ENCODE measurements at places on chromosomes 11 and 22.

GRCh38 chr11:64934682-64935358 is 873 bp downstream of the GPHA2 start:
- no peak for DNase-seq

DNA sequence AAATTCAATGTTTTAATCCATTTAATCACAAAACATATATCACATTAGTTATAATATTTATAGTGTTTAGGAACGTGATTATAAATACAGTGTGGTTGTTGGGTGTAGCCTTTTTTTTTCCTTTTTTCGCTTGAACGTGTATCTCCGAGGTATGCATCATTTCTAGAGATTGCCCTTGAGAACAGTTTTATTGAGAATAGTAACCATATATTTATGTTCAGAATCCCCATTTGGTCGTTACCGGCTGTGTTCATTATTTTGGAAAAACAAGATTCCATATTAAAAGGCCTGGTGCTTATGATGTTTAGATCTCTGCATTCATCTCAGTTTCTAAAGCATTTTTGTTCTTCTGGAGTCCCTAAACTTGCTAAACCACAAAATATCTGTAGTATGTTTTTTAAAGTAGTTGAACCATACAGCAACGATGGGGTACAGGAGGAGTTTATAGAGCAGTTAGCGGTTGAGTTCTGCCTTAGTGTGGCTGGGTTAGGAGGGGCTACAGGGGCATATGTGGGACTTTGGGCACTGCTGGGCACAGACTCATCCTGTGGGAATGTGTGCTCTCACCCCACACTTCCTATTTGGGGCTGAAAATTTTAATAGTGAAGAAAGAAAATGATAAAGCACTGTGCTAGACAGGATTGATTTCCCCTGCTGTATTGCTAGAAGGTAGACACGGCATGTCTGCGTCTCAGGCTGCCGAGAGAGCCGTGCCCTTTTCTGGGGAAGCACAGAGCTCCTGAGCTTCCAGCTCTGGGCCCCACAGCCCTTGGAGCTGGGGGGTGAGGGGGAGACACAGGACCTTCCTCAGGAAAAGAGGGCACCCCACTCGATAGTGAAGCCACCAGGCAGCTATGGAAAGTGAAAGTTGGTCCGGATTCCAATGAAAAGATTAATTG is 81.5 kb upstream of the PPARA start:
- DNase-seq, result no peak

- no peak for DNase-seq
Measured at GRCh38 chr11:99535819-99536218, 515.1 kb downstream of the CNTN5 start.

DNA sequence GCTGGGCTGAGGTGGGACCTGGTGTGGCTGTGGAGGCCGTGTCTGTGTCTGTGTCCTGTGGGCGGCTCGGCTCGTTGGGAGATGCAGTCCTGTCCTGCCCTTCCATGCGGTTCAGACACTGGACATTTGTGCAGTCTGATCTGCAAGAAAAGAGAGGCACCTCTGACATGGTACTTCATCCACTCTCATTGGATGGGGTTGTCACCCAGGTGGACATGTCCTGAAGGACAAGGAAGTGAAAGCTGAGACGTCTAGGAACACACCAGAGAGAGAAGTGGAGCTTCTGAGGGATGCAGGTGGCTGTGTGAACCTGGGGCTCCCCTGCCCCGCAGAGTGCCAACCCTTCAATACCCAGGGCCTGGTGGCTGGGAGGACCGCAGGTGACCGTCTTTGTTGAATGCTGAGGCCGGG is 18.4 kb downstream of the TBX1 start:
- DNase-seq, result no peak

DNA sequence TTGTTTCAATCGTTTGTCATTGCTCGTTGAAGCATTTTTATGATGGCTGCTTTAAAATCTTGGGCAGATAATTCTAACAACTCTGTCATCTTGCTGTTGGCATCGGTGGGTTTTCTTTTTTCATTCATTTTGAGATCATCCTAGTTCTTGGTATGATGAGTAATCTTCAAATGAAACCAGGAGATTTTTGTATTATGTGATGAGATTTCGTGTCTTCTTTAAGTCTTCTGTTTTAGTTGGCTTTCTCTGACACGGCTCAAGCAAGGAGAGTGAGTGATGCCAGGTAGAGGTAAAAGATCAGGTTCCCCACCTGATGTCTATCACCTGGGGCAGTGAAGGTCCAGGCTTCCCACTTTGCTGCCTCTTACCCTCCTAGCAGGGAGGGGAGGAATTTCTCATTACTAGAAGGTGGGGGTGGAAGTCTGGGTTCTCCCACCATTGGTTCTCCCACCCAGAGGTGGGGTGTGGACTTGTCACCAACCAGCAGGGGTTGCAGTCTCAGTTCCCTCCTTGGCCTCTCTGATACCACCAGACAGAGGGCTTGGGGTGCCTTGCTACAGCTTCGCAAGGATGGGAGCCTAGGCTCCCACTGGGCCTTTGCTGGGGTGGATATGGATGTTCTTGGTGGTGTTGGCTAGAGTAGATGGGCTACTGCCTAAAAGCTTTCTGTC is 12.9 kb downstream of the CDC45 start:
- DNase-seq, result no peak

GRCh38 chr22:48834404-48834803 is 993.3 kb downstream of the BRD1 start:
- DNase-seq, result no peak

DNA sequence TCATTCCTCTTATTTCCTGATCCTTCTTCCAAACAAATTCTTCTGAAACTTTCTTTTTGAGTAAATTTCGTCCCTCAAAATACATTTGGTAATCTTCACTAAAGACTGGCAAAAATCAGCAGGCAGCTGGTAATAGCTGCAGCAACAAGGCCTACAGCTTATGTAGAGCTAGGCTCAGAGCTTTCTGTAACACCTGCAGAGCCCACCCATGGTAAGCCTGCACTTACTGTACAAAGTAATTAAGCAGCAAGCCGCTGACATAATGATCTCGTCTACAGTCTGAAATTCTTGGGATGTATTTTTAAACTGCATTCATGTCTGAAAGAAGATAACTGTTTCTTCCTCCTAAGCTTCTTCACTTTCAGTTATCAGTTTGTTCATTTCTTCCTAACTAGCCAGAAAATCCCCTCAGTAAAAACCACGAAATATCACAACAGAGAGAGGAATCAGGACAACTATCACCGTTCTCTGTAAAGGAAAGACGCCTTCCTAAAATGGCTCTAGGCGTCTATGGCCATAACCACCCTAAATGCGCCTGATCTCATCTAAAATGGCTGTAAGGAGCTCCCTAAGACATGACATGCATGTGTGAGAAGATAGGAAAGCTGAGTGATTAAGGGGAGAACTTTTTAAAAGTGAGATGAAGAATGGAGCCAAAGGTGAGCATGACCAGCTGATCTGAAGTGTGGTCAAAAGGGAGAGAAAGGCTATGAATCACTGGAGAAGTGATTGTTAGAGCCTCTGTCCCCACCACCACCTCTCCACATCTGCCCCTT is 56.2 kb downstream of the DENND5A start:
- DNase-seq, result no peak

DNA sequence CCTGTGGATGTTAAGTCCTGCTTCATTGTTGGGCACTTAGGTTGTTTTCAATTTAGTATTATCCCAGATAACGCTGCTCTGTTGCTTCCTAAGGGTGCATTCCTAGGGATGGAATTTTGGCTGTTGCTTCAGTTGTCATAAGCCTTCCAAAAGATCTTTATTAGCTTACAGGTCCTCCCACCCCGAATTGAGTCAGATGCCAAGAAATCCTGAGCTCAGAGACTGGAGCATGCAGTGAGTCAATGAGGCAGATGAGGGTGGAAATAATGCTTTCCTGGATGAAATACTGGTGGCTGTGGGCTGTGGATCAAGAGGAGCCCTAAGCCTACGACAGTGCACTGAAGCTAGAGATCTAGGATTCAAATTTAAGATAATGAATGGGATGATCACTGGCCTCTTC is 10.7 kb upstream of the IL18BP start:
- no peak for DNase-seq

- no peak for DNase-seq
Measured at GRCh38 chr22:37376643-37377042, 50.6 kb downstream of the ELFN2 start.

- no peak for DNase-seq
Measured at GRCh38 chr11:1481861-1482441, 4.6 kb downstream of the MOB2 start.

DNA sequence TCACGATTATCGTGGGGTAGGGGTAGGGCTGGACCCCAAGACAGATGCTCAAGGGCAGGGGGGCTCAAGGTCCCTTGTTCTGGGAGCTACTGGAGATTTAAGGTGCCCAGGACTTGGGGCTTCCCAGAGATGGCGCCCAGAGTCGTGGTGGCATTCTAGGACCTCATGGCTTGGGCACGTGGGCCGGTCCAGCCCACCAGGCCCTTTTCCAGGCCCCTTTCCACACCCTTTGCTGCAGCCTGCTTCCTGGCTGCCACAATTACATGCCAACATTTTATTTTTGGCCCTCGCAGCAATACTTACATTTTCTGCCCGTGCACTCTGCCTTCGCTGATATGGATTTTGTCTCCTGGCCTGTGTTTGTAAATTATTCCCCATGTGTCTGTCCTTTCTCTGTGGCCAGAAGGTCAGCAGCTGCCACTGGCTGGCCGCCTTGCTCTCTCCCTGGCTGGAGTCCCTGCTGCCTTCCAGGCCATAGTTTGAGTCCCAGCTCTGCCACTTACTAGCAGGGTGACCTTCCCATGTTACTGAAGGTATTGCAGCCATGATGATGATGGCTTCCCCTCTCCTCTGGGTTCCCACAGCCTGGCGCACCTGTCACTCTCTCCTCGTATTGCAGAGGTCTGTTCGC is 11.2 kb downstream of the MB start:
- no peak for DNase-seq

- DNase-seq, result no peak
Measured at GRCh38 chr11:67675058-67675747, 780 bp upstream of the ALDH3B2 start.
